ENCODE measurements at places on chromosomes 2 and 18. TPM values are rescaled to one million over a fixed set of nuclear protein-coding genes. Genes with fewer than 3 reads are reported as not detected.

DNA sequence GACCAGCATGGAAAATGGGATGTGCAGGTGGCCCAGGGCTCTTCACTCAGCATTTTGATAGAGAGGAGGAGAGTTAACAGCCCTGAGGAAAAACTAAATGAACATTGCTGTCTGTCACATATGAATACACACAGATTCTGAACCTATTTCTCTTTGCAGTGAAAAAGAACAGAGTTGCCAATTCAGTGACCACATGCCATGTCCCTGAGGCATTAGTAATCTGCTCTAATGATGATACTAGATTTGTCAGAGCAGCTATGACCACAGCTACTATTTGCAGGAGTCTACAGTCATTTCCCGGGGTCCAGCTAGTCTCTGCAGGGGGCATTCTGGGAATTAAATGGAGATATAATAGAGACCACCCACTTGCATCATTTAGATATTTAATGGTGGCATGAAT, 267.6 kb downstream of the TMX3 start:
- no peak for DNase-seq

Gene LNPK
- 38.2 TPM for total RNA-seq

DNA sequence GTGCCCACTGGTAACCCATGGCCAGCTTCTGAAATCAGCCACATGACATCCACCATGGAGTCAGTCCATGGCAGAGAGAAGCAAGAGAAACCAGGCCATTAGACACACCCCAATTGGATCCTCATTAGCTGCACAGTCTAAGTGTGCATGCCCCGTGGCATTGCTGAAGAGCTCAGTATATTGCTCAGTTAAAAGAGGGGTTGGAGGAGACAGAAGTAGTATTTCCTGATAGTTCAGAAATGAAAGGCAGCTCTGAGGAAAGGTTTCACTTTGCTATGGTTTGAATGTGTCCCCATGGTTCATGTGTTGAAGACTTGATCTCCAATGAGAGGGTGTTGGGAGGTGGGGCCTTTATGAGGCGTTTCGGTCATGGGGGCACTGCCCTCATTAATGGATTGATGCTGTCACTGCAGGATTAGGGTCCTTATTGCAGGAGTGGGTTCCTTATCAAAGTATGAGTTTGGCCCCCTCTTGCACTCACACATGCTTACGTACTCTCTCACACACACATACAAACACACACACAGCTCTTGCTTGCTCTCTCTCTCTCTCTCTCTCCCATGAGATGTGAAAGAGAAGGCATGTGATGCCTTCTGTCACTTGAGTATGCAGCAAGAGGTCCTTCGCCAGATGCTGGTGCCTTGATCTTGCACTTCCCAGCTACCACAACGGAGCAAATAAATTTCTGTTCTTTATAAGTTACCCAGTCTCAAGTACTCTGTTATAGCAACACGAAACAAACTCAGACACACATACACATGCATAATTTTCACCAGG, 58.0 kb downstream of the TMEM163 start:
- DNase-seq, result no peak

DNA sequence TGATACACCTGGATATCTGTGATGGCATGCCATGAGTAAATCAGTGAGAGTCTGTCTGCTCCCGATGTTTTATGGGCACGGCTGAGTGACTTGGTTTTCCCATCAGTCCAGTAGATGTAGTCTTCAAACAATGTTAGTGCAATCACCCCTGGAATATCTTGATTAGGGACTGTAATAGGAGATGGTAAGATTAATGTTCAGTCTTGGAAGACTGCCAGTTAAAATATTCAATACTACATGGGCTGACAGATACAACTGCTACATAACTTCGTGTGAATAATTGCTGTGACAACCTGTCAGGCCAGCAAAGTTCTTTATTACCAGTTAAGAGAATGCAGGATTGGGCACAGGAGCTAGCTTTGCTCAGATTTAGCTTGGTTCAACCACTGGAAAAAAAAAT, 1673.3 kb downstream of the LRP1B start:
- no peak for DNase-seq

GRCh38 chr2:231297108-231297908, 98.2 kb upstream of the B3GNT7 start:
- peak; percentile 49 for DNase-seq

DNA sequence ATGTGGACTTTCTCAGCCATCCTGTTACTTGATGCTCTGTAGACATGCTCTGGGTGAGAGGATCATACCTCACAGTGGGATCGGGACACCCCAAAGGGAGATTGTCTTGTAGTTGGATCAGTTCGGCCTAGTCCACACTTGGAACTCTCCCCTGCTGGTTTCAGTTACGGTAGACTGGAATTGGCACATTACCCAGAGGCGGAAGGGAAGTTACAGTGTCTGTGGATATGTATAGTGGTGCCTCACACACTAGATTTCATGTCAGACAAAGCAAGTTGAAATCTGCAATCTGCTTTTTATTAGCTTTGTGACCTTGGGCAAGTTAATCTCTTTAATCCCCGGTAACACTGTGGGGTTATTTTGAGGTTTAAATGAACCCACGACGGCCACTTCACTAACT, 16.2 kb upstream of the CTAGE1 start:
- no peak for DNase-seq

GRCh38 chr2:119678021-119678656, 862 bp upstream of the TMEM177 start:
- DNase-seq, result peak; percentile 40

GRCh38 chr2:197235711-197236110, 74.9 kb downstream of the ANKRD44 start:
- DNase-seq, result no peak

DNA sequence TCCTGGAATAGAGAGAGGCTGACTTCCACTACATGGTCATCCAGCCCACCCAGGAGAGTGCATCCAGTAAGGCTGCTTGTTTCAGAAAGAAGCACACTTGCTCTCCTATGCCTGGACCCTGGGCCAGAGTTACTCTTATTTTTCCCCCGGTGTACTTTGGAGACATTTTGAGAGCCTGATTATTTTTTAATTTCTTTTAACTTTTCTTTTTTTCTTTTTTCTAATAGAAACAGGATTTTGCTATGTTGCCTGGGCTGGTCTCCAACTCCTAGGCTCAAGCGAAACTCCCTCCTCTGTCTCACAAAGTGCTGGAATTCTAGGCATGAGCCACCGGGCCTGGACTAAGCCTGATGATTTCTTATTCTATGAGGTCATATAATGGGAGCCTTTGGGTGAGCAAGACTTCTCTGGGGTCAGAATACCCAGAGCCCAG, 62.2 kb downstream of the RPL37A start:
- DNase-seq, result no peak

- no peak for DNase-seq
Measured at GRCh38 chr2:176096243-176096985, 3.2 kb upstream of the HOXD12 start.

DNA sequence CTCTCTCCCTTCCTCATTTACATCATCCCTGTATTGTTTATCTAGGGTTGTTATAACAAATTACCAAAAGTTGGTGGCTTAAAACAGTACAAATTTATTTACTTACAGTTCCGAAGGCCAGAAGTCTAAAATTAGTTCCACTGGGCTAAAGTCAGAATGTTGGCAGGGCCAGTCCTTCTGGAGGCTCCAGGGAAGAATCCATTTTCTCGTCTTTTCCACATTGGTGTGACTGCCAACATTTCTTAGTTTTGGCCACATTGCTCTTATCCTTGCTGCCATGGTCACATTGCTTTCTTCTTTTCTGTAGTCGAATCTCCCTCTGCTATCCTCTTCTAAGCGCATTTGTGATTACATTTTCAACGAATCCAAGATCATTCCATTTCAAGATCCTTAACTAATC, 34.7 kb downstream of the ICOS start:
- no peak for DNase-seq

Gene AFF3
- 0.55 TPM for total RNA-seq

DNA sequence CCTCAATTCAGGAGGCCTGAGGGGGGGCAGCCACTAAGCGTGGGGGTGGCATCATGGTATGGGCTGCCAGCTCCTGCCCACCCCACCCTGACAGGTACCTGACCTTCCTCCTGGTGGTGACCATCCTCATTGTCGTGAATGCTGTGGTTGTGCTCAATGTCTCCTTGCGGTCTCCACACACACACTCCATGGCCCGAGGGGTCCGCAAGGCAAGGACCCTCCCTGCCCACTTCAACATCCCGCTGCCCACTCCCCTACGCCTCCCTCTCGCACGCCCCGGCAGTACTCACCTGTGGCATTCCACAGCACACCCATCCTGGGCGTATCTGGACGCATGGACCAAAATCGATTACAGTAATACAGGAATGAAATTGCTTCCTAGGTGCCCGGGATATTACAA, 4.0 kb downstream of the CHRNG start:
- DNase-seq, result no peak

Gene SAG
- 0.23 TPM for total RNA-seq

Gene RAB12
- total RNA-seq, result 13.6 TPM

Gene CIDEA
- total RNA-seq, result not detected

DNA sequence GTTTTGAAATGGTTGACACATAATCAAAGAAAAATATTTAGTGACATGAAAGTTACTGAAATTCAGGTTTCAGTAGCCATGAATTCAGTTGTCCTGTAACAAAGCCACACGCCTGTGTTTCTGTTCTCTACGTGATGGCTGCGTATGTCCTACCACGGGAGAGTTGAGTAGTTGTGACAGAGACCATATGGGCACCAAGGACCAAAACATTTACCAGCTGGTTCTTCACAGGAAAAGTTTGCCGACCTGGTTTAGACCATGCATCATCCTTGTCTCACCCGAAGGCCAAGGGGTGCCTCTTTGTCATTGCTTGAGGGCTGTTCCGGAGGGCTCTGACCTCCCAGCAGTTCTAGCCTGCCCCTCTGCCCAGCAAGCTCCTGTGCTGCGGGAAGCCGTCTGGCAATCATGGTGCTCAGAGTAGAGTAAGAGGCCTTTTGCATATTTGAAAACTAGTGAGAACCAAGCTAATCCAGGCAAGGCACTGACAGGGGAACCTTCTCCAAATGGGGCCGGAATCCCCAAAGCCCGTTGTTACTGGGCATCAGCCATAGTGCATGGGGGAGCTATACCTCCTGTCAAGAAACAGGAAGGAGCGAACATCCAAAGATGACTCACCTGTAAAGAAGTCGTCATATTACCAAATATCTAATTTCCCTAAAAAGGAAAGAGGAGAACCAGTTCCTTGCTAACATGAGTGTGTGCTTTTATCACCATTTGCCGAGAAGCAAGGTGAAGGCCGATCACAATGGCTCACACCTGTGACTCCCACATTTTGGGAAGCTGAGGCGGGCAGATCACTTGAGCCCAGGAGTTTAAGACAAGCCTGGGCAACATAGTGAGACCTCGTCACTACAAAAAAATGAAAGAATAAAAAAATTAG, 92.6 kb upstream of the RAB12 start:
- no peak for DNase-seq

DNA sequence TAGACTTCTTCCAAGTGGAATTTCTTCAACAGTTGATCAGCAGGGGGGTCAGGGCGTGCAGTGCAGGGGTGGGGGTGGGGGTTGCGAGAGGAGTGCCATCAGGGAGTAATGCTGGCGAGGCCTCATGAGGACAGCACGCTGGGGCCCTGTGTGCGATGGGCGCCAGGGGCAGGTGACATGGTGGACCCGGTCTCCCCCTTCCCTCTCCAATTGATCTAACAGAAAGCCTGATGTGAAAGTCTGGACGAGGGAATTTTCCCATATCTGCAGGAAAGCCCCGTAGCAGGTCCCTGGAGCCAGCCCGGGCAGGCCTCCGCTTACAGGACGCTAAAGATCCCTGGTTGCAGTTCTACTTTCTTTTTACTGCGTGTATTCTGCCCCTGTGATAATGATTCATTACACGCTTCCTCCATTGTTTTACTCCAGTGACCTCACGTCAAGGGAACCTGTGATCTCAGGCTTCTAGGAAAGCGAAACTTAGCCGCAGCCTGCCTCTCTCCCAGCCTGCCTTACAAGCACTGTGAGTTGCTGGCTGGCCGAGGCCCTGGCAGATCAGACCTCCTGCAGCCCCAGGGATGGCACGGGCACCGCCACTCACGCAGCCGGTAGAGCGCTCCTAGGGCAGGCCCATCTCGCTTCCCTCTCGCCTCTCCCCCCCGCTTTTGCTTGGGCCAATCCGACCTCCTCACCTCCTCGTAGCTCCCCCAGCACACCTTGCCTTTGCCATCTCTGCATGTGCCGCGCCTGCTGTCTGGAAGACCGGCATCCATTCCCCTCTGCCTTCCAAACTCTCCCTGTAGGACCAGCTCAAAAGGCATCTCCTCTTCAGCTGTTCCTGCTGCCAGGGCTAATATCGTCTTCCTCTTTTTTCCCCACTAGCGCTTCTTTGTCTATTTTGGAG, 19.2 kb downstream of the NEURL3 start:
- peak; percentile 95 for DNase-seq

DNA sequence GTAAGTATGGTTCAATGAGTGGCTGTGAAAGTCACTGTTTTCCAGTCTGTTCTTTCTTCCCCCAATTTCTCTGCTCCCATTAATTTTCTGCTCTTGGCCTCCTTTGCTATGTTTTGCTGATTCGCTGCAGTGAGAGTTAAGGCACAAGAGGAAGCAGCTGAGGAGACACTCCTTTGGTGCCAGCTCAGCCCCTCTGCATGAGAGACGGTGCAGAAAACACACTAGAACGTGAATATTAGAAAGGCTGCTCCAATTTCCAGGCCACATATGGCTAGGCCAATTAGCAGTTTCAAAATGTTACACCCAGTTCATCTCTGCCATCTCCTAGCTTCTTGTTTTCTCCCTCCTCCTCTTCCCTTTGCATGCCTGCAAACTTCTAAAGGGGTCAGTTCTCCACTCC, 38.9 kb downstream of the AKAIN1 start:
- no peak for DNase-seq

GRCh38 chr18:50199346-50199855, 4.5 kb upstream of the MYO5B start:
- no peak for DNase-seq

- no peak for DNase-seq
Measured at GRCh38 chr2:100821255-100821910, 1.4 kb downstream of the NPAS2 start.

Gene HOXD3
- not detected for total RNA-seq

Gene BCL2
- 118 TPM for total RNA-seq

GRCh38 chr2:43178602-43179542, 47.5 kb downstream of the ZFP36L2 start:
- no peak for DNase-seq

DNA sequence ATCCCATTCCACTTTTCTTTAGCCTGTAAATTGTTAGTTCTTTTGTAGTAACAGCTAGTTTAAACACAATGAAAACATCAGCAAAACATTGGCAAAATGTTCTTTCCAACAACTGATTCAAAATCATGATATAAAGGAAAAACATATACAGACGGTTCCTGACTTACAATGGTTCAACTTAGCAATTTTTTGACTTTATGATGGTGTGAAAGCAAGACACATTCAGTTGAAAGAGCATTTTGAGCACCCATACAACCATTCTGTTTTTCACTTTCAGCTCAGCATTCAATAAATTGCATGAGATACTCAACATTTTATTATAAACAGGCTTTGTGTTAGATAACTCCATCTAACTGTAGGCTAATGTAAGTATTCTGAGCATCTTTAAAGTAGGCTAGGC, 185.1 kb downstream of the NOL4 start:
- no peak for DNase-seq

Gene SFTPB
- total RNA-seq, result not detected

- DNase-seq, result no peak
Measured at GRCh38 chr18:79484661-79485621, 89.2 kb downstream of the NFATC1 start.

GRCh38 chr2:205685314-205686055, 3.2 kb downstream of the NRP2 start:
- no peak for DNase-seq

GRCh38 chr18:53689886-53690285, 534.6 kb downstream of the MBD2 start:
- DNase-seq, result no peak

All from activated CD8-positive, alpha-beta memory T cell treated with anti-CD3 and anti-CD28 coated beads, Interleukin-2, amount 10 ng/mL, durations not matched to agents 7 days and 5 days (primary cell).